ENCODE measurements at places on chromosomes 6 and 20.

GRCh38 chr6:116170358-116171057 lies 44.6 kb upstream of the COL10A1 start:
- no peak for DNase-seq

GRCh38 chr6:100506651-100507050 lies 41.9 kb upstream of the SIM1 start:
- DNase-seq, result no peak

DNA sequence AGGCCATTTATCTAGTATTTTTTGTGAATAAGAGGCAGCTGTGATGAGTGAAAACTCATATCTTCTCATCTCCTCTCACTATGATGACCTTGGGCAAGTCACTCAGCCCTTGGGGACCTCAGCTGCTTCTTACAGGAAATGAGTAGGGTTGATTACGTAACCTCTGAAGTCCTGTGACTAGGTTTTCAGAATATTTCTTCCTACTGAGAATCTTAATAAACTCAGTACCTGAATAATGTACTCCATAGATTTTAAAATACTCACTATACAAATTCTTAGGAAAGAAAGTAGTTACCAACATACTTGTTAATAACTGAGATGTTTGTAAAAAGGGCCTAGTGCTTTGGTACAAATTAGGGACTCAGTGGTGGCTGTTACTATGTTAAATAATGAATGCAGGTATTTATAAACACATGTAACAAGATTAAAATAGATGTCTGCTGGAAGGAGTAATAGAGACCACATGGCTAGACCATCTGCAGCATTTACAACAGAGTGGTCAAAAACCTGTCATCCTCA lies 60.9 kb downstream of the RPRD1B start:
- peak; percentile 66 for DNase-seq

- DNase-seq, result no peak
Measured at GRCh38 chr6:151073146-151073545, 166.6 kb upstream of the AKAP12 start.

- no peak for DNase-seq
Measured at GRCh38 chr6:89799756-89800155, 19.8 kb downstream of the MDN1 start.

DNA sequence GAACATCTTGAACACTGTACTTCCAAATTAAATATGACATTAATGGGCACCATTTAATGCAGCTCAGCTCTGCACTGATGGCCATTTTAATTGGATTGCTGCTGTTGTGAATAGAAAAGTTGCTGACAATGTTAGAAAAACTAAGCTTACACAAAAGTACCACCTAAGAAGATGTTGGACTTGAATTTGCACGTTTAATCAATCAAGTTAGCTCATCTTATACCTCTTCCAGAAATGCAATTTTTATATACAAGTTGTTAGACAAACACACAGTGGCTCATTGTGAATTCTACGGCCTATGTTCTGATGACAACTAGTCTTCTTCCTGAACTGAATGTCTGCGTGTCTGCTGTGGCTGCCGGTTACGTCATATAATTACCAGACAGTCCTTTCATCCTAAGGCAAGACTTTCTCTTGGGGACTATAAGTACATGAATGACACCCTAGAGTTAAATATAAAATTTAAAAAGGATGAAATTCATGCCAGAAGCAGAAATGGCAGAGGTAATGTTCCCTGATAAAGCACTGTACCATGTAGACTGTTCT lies 330.2 kb downstream of the EPM2A start:
- no peak for DNase-seq

DNA sequence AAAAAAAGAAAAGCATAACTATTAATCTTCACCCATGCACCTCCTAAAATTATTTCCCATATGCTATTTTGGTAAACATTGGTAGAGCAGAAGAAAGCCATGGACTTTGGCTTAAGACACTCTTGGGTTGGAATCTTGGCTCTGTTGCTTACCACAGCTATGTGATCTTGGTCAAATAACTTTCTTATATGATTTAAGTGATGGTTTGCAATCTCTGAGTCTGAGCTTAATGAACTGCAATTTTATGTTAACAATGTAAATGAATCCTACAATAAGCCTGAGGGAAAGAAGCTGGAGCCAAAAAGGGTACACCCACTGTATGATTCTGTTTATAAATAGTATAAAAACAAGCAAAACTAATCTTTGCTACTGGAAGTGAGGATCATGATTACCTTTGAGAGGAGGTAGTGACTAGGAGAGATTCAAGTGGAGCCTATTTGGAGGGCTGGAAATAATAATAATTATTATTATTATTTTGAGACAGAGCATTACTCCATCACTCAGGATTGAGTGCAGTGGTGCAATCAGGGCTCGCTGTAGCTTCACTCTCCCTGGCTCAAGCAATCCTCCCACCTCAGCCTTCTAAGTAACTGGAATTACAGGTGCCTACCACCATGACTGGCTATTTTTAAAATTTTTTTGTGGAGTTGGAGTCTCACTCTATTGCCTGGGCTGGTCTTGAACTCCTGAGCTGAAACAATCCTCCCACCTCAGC lies 34.5 kb downstream of the ABRACL start:
- DNase-seq, result no peak

- DNase-seq, result peak; percentile 61
Measured at GRCh38 chr20:36880741-36881250, 4.9 kb downstream of the TLDC2 start.

GRCh38 chr20:57753332-57754164 lies 43.7 kb upstream of the PMEPA1 start:
- DNase-seq, result no peak

- DNase-seq, result no peak
Measured at GRCh38 chr20:37882961-37883712, 19.8 kb upstream of the VSTM2L start.

DNA sequence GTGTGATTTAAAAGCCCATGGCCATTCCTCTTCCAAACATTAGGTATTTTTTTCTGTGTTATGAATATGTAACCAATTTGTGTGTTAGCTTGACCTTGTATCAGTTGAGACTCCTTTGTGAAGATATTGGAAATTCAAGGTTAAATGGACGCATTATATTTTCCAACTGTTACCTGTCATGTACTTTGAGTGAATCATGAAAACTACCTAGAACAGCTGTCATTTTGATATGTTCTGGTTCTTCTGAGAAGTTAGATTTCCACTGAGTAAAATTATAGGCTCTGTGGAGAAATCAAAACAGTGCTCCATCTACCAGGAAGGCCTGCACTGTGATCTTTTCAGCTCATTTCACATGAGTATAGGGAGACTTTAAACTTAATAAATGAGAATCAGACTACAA lies 470.0 kb downstream of the NKAIN2 start:
- DNase-seq, result no peak

DNA sequence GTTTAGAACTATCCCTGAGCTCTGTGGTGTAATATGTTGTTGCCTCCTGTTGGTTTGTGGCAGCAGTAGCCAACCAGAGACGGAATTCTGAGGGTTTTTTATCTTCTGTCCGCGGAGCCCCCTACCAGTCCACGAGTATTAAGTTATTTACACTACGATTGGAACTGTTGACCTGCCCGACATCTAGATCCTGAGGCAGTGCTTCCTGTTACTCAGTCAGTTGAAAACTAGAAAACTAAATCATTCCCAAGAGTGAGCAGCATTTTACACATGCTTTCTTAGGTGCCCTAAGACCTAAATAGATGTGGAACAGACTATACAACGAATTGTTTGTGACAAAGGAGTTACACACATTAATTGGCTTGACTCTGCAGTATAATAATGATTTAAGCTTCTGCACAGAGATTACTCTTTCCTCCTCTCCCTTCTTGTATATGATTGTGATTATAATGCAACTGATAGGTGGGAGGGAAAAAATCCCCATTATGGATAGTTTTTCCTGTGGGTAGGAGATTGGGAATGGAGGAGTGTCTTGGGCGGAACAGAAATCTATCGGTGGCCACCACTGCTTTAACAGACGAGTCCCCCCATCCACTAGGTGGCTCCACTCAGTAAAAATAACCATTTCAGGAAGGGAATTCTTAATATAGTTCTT lies 1.7 kb downstream of the LOC128125822 start:
- no peak for DNase-seq

DNA sequence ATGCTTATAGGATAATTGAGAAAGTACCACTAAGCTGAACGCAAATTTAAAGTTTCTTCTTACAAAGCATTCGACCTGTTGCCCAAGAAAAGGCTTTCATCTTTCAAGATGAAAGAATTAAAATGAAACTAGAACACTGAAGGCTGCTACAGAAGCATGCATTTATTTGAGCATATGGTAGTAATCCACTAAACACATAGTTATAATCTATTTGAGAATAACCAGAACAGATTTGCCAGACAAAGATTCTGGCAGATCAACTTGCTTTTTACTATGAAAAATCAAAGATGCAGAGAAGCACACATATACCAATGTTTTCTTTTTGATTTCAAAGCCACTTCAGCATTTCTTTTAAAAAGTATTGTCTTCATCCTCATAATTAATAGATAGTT lies 412.2 kb downstream of the UTRN start:
- DNase-seq, result no peak

GRCh38 chr20:3092611-3093379 lies 8.3 kb upstream of the AVP start:
- no peak for DNase-seq

GRCh38 chr20:63700199-63701050 lies 4.0 kb downstream of the TNFRSF6B start:
- peak; percentile 63 for DNase-seq

GRCh38 chr6:23350752-23351453 lies 775.1 kb upstream of the NRSN1 start:
- DNase-seq, result no peak
